ENCODE measurements at places on chromosomes 11 and 22.

DNA sequence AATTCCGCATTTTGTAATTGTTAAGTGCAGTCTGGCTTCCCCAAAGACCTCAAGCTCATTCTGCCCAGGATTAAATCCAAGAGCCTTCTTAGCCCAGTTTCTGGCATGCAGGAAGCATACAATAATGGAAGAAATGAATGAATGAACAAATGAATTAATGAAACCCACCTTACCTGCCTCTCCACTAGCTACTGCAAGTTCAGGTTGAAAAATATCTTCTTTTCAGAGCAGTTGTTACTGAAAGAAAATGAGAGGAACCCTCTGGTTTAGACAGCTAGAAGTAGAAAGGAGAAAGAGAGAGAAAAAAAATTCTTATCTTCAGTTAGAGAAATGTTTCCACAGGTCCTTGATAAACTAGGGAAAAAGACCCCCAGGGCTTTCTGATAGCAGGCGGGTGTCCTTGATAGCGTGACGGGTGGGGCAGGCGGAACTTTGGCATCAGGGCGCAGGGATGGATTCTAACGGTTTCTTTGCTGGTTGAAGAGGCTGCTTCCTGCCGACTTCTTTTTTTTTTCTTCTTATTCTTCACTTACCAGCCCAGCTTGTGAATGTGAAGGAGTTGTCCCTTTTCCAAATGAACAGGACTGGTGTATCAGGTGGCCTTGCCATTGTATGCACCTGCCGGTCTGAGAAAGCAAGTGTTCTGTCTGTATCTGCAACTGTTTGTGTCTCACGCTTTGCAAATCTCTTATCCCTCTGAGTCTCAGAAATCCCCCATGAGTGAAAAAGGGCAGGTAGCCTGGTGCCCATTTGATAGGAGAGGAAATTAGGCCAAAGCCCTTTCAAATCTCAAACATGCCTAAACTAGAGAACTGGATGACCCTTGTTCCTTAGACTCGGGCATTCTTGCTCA lies 10.0 kb downstream of the LMO2 start:
- no peak for DNase-seq

DNA sequence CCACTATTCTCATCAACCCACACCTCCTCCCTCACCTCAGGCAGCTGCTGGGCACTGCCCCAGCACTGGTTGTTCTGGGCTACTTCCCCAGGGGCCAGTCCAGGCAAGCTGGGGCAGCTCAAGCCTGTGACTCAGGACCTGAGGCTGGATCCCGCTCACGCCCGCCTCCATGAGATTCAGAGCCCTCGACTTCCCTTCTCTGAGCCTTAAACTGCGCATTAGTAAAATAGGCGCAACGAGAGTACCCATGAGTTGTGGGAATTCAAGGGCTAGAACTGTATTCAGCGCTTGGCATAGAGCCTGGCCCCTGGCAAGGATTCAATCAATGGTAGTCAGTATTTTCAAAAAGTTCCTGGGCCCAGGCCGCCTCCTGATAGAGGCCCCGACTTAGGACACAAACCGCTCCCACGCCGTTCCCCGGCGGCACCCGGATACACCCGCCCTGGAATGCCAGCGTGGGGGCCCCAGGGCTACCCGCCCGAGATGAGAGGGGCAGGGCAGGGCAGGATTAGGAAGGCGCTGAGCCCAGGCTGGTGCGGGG lies 723 bp upstream of the CD82 start:
- no peak for DNase-seq

DNA sequence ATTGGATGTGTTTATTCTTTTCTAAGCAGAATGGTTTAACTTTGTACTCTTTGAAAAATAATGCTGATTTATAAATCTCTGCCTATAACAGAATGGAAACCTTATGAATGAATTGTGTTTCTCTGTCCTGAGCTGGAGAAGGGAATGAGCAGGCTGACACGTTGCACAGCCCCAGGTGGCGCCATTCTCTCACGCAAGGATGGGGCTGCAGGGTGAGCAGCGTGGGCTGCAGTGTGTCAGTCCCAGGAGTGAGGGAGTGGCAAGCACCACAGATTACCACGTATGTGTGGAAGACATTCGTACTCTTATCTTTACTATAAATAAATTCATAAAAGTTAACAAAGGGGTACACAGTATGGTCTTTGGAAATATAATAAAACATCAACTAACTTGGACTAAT lies 33.4 kb downstream of the FDX1 start:
- DNase-seq = peak; percentile 46

- peak; percentile 76 for DNase-seq
Observed at GRCh38 chr11:36478700-36479329, 31.3 kb downstream of the TRAF6 start.

DNA sequence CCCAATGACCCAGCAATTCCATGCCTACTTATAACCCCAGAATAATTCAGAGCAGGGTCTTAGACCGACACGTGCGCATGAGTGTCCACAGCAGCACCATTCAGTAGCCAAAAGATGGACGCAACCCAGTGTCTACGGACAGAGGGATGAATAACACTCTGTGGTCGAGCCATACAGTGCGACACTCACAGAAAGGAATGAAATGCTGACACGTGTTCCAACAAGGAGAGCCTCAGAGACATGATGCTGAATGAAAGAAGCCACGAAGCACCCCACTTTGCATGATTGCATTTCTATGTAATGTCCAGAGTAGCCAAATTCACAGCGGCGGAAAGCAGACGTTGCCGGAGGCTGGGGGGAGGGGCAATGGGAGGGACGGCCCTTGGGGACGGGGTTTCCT lies 134.4 kb downstream of the CTTN start:
- DNase-seq = no peak

All from Kasumi-1 (cell line).